ENCODE measurements at places on chromosomes 2 and 18.

DNA sequence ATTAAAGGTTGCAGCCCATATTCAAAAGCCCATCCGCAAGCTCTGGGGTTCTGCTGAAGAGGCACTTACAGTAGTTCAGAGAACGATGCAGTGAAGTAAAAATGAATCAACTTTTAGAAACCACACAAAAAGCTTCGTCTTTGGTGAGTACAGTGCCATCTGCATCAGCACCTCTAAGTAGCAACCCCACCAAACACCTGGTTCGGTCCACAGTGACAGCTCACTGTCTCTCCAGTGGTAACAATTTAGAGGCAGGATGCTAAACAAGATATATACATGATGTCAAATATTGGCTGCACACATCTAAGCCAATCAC is 275.4 kb upstream of the TCF4 start:
- DNase-seq = no peak

DNA sequence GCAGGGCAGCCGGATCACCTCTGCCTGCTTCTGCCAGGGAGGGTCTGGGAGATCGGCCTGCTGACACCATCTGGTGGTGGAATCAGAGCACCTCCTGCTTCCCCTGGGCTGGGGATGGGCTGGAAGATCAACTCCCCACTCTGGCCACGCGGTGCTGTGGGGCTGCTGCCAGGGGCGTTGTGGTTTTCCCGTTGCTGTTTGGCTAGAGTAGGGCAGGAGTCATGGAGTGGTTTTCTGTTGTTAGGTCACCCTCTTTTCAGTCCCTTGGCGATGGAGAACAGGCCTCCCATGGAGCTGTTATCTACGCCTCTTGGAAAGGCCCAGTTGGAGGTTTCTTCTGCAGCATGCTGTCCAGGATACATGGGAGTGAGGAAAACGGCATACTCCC is 15.2 kb downstream of the BCL2L11 start:
- DNase-seq = no peak

DNA sequence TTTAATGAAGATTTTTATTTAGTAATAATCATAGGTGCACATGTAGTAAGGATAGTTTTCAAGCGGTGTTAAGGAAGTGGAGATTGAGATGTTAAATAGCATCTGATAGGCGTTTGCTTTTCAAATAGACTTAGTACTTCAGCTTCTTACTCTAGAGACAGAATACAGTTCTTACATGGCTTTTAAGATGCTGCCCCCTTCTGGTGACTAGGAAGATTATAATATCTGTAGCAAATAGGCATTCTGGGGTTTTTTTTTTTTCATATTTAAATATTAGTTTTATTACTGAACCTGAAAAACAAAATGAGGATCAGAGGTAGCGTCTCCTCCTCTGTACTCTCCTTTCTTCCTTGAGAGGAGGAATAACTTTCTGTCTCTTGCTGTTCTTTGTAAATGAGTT is 100.2 kb downstream of the AGAP1 start:
- no peak for DNase-seq

DNA sequence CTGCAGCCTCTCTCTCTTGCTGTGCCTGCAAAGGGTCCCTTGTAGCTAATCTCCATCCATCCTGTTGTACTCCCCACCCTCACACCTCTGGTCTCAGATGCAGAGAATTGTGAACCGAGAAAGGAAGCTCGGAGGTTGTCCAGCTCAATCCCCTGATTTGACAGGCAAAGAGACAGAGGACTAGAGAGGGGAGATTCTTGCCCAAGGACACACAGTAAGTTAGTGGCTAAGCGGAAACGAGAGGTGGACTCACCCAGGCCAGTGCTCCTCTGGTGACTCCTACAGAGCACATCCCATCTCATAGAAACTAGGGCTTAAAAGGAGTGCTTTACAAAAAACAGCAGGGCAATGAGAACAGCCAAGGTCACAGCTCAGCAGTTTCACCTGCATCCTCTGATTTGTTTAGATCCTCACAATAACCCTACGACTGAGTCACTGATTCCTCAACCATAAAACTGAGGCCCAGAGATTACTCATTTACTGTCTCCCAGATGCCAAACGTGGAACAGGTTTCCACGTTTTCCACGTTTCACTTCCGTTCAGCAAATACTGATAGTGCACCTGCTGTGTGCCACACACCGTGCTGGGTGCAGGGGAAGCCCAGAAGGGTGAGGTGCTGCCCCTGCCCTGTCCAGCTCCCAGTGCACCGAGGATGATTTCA is 22.1 kb downstream of the EHD3 start:
- DNase-seq = no peak

DNA sequence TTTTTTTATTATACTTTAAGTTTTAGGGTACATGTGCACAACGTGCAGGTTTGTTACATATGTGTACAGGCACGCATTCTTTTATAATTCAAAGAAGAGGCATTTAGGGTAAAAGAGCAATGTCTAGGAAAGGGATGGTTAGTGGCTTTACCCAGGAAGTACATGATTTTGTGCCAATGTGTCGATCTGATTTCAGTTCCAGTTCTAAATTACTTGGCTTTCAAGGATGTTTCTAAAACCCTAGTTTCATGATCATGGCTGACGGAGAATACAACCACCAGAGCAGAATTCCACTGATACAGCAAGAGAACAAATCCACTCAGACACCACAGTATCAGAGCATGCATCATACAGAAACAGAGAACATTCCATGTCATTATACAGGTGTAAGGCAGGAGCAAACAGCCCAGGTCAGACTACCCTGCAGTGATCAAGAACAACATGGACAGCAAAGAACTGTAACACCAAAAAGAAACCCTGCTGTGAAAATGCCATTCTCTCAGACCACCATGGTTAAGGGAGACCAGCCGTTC is 116.7 kb upstream of the STK17B start:
- no peak for DNase-seq

DNA sequence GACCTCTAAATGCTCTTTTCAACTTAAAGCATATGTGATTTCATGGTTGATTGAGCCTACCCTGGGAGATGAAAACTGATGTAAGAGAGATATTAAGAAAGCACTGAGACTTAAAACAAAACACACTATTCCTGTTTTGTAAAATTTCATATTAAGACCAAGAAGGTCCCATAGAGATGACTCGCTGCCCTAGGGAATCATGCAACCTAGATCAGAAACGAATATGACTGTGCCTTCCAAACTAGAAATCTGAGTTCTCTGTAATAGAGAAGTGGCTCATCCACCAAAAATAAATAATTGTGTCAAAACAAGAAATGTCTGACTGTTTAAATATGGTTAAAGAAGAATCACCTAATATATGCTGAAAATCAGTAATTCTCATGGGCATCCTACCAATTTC is 776.8 kb upstream of the SOX11 start:
- no peak for DNase-seq

GRCh38 chr18:30806823-30807222 is 235.7 kb downstream of the DSC3 start:
- no peak for DNase-seq

- no peak for DNase-seq
Measured at GRCh38 chr2:165953306-165953654, 296 bp downstream of the TTC21B start.

- DNase-seq = no peak
Measured at GRCh38 chr2:33304032-33304864, 172.2 kb upstream of the RASGRP3 start.

GRCh38 chr2:21059885-21060610 is 16.2 kb upstream of the APOB start:
- no peak for DNase-seq

DNA sequence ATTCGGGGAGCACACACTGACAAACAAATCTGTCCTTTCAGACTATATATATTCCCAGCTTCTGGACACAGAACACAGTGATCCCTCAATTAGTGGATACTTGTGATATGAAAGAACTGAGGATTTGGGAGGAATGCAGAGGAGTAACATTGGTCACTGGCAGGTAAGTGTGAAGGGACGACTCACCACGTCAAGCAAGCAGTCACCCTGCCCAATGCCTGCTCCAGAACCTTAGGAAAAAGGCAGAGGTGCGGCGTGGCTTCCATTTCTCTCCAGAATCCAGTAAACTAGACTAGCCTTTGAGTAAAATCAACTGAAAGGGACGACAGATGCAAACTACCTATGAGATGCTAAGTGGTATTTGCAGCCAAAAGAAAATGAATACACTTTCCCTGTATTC is 1.1 kb downstream of the CCDC93 start:
- DNase-seq = no peak

- DNase-seq = no peak
Measured at GRCh38 chr2:230929381-230930148, 4.5 kb upstream of the GPR55 start.

GRCh38 chr2:240165661-240166060 is 25.2 kb upstream of the OTOS start:
- DNase-seq = no peak

DNA sequence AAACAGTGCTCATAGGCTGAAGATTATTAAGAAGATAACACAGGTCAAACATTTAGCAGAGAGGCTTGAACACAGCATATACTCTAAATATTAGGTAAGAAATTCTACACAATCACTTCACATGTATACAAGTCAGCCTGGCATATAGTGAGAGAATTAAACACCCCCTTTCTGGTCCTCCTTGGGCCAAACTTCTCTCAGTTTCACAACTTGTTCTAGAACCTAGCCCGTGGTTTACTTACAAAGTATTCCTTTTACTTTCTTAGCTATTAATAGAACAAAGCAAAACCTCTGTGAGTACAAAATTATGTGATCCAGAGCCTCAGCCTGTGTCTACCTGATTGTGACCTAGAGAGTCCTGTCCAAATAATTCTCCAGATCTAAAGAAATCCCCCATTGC is 562.8 kb downstream of the TNS1 start:
- no peak for DNase-seq

GRCh38 chr2:240961910-240962299 is 36.5 kb upstream of the SNED1 start:
- DNase-seq = no peak

GRCh38 chr2:109560265-109560664 is 53.5 kb downstream of the SEPTIN10 start:
- DNase-seq = no peak

DNA sequence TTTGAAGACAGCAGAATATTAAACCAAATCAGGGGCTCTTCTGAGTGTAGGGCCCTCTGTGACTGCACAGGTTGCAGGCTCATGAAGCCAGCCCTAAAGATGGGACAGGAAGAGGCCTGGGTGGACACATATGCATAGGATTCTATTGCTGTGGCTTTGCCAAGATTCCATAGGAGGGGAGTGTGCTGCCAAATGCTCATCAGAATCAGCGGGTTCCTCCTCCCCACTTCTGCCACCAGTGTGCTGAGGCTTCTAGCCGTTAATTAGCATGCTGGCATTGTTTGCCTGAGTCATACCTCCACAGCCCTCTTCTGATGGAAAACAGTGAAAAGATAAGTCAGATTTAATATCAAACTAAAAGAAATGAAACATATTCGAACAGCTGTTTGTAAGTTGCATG is 103.9 kb upstream of the TMEFF2 start:
- DNase-seq = no peak

GRCh38 chr18:35368595-35368994 is 8.5 kb downstream of the ZNF396 start:
- DNase-seq = no peak

DNA sequence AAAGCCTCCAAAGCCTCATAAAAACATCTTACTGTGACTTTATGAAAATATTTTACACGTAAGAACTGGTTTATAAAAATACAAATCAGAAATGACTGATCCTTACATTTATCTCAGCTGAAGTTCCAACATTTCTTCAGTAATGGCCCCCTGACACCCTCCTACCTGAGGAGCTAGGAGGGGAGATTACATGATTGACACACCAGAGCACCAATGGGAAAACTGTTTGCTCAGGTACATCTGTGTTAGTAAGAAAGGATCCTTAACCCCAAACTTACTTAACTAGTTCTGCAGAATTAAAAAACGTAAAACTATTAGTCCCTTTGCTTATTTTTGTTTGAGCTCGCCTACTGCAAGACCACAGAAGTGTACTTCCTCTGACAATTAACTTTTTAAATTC is 27.0 kb downstream of the ENOSF1 start:
- no peak for DNase-seq

Measured in stimulated activated CD4-positive, alpha-beta T cell treated with anti-CD3 and anti-CD28 coated beads, Interleukin-15, amount 100 ng/mL, for 48 hours (primary cell).